H4 (cell line): ENCODE measurements at places on chromosomes 13 and 19.

DNA sequence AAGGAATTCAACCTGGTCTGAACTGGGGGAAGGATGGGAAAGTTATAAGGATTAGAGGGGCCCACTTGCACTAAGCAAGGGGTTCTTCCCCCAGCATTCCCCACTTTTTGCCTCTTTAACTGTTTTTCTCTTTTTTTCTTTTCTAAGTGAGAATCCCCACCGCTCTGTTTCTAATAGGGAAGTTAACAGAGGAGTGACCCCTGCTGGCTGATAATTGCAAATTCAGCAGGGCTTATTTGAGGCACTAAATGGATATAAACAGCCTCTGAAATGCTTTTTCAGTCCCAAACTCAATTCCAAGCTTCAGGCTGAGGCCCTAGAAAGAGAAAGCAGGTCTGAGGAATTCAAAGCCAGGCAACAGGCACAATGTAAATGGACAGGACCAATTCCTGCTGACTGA lies 38.2 kb upstream of the CEACAM21 start:
- DNase-seq, result peak; percentile 22

GRCh38 chr13:27329210-27329609 lies 58.6 kb downstream of the RASL11A start:
- DNase-seq, result no peak

GRCh38 chr13:30746791-30747190 lies 11.4 kb downstream of the ALOX5AP start:
- no peak for DNase-seq

- DNase-seq, result no peak
Measured at GRCh38 chr13:73177916-73178565, 119.2 kb downstream of the KLF5 start.

- DNase-seq, result peak; percentile 91
Measured at GRCh38 chr19:7920519-7921301, 572 bp downstream of the SNAPC2 start.

GRCh38 chr19:39498798-39499642 lies at the start of gene DLL3:
TSS of gene DLL3 (plus strand) at chr19:39498947. CDS start at chr19:39498975, 28 bp downstream.
- no peak for DNase-seq

DNA sequence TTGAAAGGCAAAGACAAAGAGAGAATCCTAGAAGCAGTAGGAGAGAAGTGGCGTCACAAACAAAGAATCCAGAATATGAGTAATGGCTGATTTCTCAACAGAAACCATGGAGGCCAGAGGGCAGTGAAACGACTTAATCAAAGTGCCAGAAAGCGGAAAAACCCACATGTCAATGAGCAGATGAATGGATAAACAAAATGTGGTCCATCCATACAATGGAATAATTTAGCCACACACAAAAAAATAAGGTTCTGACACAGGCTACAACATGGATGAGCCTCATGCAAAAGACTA lies 52.2 kb upstream of the RANBP3 start:
- DNase-seq, result no peak

GRCh38 chr13:94160875-94161274 lies 318.6 kb downstream of the DCT start:
- DNase-seq, result no peak

DNA sequence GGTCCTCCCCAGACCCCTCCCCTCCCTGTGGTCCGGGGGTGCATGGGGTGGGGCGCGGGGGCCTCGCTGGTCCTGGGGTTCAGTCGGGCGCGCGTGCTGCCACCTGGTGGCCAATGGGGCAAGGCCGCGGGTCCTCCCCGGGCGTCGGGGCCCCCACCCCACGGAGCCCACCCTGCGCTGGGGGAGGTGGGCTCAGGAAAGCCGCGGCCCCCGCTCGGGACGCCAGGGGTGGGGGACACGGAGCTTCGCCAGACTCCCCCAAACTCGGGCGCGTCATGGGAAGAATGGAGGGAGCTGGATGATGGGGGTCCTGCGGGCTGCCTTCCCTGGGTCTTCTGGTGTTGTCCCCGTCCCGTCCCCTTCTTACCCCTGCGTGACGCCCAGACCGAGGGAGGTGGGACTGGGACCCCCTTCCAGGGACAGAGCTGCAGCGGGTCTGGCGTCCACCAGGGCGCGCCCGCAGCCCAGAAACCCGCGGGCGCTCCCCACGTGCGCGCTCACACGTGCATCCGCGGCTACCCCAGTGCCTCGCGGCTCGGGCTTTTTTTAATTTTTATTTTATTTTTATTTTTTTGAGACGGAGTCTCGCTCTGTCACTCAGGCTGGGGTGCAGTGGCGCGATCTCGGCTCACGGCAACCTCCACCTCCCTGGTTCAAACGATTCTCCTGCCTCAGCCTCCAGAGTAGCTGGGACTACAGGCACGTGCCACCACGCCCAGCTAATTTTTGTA lies 19.8 kb upstream of the TCF3 start:
- no peak for DNase-seq

DNA sequence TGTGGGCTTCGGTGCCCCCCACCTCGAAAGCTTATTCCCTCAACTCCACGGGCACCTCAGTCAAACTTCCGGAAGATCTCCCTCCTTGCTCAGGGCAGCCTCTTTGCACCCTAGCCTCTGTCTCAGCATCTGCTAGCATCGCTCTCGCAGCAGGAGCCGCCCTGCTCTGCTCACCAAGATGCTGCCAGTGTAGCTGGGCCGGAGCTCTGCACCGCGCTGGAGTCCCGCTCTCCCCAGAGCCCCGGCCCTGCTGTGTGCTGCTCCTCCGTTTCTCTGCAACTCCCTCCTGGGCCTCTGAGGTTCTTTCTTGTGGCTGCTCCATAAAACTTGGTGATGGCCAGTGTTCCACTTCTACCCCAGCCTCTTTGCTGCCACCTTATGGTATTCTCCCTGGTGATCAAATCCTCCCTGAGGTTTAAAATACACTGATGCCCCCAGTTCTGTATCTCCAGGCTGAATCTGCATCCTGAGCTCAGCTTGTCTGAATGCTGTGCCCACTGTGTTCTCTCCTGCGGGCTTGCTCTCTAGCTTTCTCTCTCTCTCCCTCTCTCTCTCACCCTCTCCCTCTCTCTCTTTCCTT lies 198.0 kb downstream of the UQCRFS1 start:
- no peak for DNase-seq

DNA sequence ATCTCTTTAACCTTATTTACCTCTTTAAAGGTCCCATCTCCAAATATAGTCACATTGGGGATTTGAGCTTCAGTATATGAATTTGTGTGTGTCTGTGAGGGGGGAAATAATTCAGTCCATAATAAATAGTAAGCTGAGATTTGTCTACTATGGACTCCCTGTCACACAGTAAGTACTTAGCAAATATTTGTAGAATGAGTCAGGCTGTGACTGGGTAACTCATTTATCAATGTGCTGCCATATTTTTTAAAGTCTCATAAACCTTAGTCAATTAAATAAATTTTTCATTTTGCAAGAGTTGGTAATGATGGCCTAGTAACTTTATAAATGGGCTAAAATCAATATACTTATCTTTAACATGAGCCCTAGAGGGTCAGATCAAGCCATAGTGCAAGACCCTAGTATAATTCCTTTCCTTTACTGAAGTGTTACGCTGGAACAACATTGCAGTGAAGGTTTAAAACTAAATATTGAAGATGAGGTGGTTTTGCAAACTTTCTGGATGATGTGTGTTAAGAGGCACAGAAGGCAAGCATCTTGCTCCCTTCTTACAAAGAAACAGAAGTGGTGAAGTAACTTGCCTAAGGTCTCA lies 305.1 kb downstream of the KCNRG start:
- DNase-seq, result peak; percentile 5

GRCh38 chr13:76828316-76828741 lies 57.9 kb downstream of the KCTD12 start:
- DNase-seq, result no peak

DNA sequence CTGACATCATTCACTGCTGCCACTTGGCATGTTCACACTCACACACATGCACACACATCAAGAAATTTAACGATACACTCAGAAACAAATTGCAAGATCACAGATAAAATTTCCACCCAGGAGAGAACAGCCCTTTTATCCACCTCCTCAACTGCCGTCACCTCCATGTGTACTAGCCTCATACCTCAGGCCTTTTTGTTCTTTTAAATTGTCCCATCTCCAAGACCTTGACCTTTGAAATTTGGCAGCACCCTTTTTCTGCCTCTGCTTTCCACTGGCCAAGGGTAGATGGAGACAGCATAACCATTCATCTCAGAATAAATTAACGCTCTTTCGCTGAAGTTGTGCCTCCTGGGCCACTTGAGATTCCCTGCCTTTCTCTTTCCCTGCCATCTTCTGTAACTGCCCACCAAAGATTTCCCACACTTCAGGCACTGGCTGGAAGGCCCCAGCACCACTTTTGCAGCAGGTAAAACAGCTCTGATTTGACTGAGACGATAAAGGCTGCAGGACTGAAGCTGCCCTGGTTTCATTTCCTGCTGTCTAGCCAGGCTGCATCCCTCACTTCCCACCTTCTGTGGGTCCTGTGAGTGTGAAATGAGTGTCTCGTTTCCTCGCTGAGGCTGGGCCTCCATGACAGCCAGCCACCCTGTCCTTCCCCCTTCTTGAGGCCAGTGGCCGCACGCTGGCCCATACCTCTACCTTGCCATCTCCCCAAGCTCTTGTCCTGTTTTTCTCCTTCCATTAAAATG lies 39.3 kb downstream of the MBNL2 start:
- no peak for DNase-seq

- DNase-seq, result no peak
Measured at GRCh38 chr13:46478651-46479050, 74.3 kb upstream of the LRCH1 start.

DNA sequence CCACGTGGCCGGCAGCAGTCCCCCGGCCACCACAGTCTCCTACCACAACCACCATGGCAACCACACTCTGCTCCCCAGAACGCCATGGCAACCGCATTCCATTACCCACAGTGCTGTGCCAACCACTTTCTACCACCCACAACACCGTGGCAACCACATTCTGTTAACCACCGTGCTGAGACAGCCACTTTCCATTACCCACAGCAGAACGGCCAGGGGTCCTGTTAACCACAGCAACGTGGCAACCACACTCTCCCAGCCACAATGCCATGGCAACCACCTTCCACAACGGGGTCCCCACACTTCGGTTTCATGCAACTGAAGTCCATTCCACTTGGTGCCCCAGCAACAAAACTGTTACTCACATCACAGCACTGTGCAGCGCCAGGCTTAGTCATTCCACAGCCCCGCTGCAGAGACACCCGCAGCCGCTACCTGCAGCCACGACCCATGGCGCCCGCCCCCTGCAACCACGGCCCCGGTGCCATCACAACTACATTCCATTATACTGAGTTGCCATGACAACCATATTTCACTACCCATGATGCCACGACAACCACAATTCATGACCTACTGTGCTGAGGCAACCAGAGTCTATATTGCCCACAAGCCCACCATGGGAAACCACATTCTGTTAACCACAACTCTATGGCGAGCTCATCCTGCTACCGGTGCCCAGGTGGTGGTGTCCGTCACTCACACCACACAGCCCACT lies 10.0 kb downstream of the DPF1 start:
- DNase-seq, result peak; percentile 95

GRCh38 chr13:65660731-65661130 lies 1569.4 kb downstream of the PCDH9 start:
- no peak for DNase-seq

GRCh38 chr19:15871570-15871969 lies 26.3 kb downstream of the CYP4F2 start:
- no peak for DNase-seq

DNA sequence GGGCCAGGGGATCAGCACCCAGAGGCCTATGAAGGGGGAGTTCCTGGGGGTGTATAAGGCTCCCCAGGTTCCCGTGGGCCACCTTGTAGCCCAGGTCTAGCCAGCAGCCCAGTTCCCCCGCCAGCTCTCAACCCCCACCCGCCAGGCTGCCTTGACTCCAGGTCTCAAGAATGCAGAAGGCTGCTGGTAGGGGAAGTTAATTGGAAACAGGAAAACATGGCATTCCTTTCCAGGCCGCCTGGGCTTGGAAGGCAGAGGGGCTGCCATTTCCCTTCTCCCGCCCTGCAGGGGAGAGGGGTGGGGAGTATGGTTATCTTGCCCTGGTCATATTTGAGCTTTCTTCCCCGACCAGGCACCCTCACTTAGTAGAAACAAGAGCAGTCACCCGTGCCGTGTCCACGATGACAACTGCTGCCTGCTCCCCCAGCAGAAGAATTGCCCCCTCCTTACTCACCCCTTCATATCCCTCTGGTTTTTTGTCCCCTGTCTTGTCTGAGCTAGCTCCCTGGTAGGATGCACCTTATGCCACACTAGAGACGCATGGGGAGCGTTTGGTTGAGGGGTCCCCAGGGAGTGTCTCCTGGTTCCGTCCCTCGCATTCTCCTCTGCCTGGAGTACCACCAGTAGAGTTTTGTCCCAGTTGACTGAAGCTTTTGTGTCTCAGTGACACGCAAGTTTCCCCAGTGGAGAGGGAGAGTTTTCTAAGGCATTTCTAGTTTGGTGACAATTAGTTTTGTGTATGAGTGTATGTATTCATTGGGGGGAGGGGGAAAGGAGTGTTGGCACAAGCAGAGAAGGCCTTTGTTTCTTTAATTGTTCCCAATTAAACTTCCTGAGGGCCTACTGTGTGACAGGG lies 4.5 kb downstream of the BICRA start:
- no peak for DNase-seq

DNA sequence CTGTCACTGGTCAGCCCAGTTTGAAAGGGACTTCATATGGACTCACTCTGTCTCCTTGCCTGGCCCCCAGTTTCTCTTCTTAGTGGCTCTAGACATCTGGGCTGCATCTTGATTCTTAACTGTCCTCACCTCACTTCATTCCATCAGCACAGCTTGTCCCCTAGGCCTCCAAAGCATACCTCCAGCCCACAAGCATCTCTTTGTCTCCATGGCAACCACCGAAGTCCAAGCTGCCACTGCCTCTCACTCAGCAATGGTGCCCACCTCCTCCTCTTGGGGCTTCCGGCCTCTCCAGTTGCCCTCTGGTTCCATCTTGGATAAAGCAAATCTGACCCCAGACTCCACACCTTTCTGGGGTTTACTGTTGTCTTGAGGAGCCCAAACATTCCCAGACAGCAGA lies 9.9 kb upstream of the KLHL26 start:
- DNase-seq, result no peak

GRCh38 chr19:51394050-51394836 lies 3.9 kb upstream of the C19orf84 start:
- DNase-seq, result peak; percentile 100

DNA sequence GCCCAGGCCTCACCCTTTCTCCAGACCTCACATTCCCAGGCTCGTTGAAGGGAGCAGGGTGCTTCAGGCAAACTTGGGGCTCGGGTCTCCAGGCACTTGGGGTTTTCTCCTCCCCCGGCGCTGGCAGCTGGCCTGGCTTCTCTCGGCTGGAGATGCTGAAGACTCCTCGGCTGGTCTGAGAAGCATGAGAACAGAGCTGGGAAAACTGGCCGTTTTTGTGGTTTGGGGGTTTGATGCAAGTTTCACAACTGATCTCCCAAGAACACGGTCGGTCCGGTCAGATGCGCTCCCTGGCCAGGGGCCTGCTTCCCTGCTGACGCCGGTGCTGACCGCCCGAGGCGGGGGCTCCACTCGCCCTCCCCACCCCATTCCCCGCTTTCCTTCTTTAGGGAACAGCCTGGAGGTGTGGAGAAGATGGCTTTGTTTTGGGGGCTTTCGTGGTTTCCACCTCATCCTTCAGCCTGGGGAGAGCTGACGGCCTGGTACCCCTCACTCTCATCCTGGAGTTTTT lies 35.3 kb downstream of the CEBPA start:
- no peak for DNase-seq

GRCh38 chr19:51807111-51807701 lies 12.2 kb downstream of the FPR3 start:
- peak; percentile 59 for DNase-seq
